ENCODE measurements at places on chromosomes 5 and 9.

- DNase-seq = no peak
Observed at GRCh38 chr5:74693191-74693590, 8.2 kb downstream of the HEXB start.

- DNase-seq = no peak
Observed at GRCh38 chr9:109381011-109381729, 60.3 kb upstream of the EPB41L4B start.

- DNase-seq = no peak
Observed at GRCh38 chr9:127853312-127854183, 910 bp downstream of the ENG start.

DNA sequence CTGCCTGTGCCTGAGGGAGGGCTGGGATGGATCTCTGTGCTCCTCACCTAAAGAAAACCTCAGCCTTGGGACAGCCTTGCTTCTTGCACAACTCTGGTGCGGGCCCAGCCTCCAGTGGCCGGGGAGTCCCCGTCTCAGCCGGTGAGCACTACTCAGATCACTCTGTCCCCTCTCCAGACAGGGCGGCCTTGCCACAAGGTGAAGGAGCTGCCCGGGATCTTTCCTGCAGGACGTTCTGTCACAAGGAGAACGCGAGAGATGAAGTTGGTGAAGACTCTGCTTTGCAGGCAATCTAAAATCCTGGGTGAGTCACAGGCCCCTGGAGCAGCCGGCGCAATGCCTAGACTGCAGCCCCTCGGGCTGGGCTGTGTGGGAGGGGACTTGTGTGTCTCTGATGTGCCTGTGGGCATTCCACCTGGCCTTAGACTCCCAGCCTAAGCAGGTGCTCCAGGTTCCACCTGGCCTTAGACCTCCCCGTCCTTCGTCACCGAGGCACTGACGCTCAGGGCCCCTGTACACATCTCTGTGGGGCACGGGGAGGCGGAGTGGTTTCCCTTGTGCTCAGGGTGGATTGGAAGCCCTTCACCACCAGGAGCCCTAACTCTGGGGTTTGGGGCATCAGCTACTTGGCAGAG is 15.2 kb upstream of the IRX4 start:
- no peak for DNase-seq

GRCh38 chr5:5551499-5551898 is 129.0 kb downstream of the ICE1 start:
- no peak for DNase-seq

- no peak for DNase-seq
Observed at GRCh38 chr5:56465769-56466135, 232.6 kb upstream of the ANKRD55 start.

GRCh38 chr5:50700706-50701105 is 34.3 kb downstream of the PARP8 start:
- DNase-seq = no peak

GRCh38 chr5:114250536-114250935 is 111.3 kb upstream of the KCNN2 start:
- DNase-seq = no peak

- DNase-seq = no peak
Observed at GRCh38 chr5:15555176-15555575, 55.2 kb downstream of the FBXL7 start.

GRCh38 chr9:113467183-113467582 is 3.7 kb downstream of the RGS3 start:
- no peak for DNase-seq

DNA sequence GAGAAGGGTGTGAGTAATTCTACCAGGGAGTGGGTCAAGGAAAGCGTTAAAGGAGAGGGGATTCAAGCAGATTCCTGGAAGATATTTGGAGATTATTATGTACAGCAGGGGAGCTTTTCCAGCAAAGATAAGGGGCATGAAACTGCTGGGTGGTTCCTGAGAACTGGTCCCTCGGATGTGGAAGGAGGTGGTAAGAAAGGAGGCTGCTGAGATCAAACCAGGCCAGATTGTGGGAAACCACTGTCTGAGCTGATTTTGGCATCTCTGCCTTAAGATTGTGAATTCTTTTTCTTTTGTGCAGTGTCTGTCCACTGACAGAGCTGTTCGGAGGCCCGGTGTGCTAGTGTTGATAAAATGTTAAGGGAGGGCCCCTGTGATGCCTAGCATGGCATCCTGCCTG is 45.4 kb downstream of the SNX30 start:
- no peak for DNase-seq

DNA sequence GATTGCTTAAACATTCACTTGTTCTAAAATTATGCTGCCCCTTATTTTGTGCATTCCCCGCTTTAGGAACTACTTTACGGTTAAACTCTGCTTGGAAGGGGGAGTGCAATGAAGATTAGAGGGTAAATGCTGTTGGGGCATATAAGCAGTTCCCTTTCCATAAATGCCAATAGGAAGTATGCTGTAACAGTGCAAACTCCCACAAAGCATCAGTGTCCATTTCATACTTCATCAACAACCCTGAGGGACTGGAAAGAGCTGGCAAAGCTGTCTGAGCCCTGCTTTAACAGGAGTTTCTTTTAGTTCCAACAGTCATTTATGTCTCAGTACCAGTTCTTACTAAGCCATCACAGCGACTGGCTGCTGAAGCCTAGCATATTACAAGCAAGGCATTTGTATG is 1.8 kb downstream of the ACTL7A start:
- no peak for DNase-seq

DNA sequence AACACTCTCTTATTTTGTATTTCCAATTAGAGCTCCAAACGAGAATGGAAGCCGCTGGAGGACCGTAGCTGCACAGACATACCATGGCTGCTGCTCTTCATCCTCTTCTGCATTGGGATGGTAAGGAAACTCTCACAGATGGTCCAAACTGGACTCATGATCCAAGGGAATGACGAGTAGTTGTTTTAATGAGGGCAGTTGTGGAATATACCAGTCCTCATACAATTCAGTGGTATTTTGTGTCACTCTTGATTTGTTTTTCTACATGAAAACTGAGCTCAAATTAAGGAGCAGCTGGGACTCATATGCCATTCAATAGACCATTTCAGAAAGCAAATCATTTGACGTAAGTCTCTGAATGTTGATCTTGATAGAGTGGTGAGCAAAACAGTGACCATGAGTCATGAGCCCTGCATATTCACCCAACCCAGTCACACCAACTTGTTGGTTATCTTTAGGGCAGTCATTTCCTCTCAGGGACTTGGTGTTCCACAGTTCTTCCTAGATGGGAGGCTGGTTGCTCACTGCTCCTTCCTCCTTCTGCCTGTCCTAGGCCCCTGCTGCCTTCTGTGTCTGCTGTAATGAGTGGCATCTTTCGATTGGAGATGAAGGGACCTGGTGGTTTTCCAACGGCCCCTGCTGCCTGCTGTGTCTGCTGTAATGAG is 54.9 kb downstream of the SLC44A1 start:
- no peak for DNase-seq

DNA sequence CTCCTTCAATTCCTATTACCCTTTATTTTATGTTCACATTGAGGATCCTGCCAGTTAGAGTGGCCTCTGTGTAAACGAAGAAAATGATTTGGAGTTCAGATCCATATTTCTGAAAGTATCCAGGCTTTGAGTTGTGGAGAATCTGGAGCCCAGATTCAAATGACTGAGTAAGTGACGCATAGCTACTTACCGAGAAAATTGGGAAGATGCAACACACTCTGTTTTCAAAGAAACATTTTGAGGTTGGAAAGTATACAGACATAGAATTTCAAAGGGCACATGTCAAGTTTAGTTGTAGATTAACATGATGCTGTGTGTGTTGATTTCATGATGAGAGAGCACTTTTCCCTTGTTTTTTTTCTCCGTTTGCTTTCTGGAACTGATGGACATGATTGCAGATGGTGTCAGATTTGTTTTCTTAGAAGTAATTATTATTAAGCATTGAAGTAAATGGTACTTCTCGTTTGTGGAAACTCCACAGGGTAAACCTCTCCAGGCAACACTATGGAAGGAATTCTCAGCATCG is 148.1 kb downstream of the KDM4C start:
- DNase-seq = no peak

GRCh38 chr5:68405784-68406743 is 190.5 kb downstream of the PIK3R1 start:
- DNase-seq = no peak

- no peak for DNase-seq
Observed at GRCh38 chr9:83582029-83582428, 40.9 kb upstream of the IDNK start.

GRCh38 chr9:91483835-91484234 is 60.2 kb upstream of the NFIL3 start:
- DNase-seq = no peak

DNA sequence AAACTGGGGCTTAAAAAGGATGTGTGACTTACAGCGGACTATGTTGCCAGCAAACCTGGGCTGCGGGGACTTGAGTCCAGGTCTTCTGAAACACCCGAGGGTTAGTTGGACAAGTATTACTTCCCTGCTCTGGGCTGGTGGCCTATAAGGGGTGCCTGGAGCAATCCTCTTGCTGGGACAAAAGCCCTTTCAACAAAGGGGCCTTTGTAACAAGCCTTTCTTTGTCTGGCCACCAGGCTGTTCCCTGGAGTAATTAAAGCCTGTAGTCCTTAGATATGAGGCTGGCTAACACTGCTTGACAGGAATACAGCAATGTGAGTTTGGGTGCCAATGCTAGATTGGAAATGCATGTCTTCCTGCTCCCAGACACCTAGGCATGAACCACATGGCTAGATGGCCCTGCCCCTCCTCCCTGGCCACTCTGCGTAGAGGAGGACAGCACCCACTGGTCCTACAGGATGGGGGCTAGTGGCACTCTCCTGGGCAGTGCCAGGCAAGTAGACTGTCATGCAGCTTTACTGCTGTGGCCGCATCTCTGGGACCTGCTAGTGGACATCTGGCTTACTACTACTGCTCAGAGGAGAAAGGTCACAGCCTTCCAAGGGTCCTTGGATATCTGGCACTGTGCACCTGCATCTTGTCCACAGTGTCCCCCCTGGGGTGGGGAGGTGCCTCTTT is 343.1 kb downstream of the ZSWIM6 start:
- no peak for DNase-seq

DNA sequence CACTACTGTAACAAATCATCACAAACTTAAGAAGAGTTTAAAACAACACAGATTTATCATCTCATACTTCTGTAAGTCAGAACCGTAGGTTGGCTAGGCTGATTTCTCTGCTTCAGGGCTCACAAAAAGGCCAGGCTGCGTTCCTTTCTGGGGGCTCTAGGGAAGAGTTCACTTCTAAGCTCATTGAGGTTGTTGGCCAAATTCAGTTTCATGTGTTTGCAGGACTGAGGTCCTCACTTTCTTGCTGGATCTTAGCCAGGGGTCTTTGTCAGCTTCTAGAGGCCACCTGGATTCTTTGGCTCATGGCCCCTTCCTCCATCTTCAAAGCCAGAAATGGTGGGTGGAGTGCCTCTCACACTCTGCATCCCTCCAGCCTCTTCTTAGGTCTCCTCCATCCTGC is 76.0 kb downstream of the ACTBL2 start:
- DNase-seq = no peak

DNA sequence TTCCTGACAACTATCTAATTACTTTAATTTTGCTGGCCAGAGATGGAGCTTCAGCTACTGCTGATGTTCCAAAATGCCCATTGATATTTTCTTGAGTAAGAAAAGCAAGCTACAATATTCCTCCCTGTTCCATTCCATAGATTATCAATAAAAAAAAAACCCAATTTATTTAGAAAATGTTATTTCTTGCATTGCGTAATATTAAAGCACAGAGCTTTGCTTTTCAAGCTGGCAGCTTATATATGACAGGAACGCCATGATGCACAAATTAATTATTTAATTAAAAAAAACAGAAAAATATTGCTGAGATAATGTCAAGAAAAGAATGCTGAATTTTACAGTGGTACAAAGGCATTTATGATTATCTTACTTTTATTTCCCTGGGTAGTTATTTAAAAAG is 47.9 kb downstream of the TRPM3 start:
- no peak for DNase-seq

DNA sequence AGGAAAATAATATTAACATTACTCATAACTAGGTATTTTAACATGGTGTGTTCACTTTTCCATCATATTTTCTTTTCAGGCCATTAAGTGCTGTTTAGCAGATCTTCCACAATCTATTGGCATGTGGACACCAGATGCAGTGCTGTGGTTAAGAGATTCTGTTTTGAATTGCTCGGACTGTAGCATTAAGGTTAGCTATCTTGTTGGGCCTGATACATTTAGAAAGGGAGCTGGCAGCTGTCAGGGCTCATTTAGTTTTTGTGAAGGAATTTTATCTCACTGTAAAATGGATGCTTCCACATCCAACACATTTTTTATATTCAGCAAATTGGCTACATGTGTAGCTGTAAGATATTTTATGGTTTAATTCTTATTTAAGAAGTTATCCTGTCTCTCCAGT is 20.7 kb upstream of the TMOD1 start:
- DNase-seq = no peak

DNA sequence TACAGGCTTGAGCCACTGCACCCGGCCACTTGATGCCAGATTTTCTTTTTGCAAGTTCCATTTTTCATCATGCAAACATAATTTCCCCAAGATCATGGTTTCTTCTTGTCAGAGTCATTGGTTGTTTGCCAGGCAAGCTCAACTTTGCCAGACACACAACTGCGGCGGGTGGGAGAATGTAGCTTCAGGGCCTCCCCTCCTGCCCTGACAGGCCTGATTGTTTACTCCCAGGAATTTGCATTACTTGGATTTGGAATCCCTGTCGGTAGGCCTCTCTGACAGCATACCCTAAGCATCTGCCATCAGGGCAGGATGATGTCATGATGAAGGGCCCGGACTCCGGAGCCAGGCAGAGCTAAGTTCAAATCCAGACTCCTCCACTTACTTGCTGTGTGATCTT is 15.1 kb downstream of the RPS14 start:
- DNase-seq = no peak

DNA sequence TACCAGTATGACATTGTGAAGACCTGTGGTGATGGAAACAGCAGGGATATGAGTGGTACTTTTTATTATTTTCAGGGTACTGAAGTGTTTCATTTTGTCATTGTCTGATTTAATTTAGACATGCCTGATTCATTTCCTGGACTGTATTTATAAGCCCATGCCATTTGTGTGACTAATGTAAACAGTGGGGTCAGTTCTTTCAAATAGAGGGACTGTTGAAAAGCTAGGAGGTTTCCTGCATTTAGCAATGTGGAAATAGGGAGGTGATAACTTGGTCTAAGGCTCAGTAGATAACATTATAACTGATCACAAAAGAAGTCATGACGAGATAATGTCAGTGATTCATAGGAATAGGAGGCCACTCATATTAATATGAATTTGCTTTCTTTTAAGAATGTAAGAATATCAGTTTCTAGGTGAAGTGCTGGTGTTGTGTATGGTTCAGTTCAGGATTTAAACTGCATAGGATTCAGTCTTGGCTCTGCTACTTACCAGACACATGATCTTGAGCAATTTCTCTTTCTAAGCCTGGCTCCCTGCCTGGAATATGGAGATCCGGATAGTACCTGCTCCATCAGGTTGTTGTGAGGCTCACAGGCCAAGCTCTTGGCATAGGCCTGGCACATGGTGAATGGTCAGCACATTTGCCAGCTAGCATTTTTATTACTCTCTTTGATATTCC is 7.5 kb downstream of the RASGRF2 start:
- no peak for DNase-seq
